Effector memory CD8-positive, alpha-beta T cell (primary cell): ENCODE measurements at places on chromosomes 4 and X.

DNA sequence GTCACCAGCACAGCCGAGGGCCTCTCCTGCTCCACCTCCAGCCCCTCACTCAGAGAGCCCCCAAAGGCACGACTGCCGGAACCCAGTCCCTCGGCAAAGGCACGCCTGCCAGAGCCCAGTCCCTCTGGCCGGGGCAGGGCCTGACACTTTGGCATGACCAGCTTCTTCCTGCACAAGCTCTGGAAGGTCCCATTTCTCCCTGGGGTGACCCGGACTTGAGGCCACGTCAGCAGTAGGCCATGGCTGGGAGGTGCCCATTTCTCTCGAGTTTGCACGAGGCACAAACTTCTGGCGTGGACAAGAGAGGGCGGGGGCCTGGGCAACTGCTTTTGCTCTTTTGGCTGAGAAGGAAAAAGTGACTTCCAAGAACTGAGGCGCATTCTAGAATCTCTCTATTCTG lies 62.2 kb upstream of the GPR78 start:
- no peaks in the 10 kb centered on the region for H3K36me3 ChIP-seq
- DNase-seq = no peak
- H3K27me3 ChIP-seq = no peaks in the 10 kb centered on the region
- H3K4me3 ChIP-seq = no peak overlapping the region

DNA sequence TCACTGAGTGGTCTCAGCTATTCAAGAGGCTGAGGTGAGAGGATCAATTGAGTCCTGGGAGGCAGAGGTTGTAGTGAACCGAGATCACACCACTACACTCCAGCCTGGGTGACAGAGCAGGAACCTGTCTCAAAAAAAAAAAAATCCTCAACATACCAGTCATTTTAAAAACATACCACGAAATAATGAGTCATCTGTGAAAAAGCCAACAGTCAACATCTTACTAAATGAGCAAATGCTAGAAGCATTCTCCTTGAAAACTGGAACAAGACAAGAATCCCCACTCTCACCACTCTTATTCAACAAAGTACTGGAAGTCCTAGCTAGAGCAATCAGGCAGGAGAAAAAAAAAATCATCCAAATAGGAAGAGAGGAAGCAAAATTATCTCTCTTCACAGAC lies 104.0 kb upstream of the ARHGEF9 start:
- H3K36me3 ChIP-seq = no peaks in the 10 kb centered on the region
- no peak overlapping the region for H3K4me3 ChIP-seq
- no peak overlapping the region for H3K27ac ChIP-seq
- DNase-seq = no peak
- no peaks in the 10 kb centered on the region for H3K27me3 ChIP-seq
- no peaks in the 10 kb centered on the region for H3K4me1 ChIP-seq

- H3K27me3 ChIP-seq = no peaks in the 10 kb centered on the region
- no peak overlapping the region for H3K27ac ChIP-seq
- no peaks in the 10 kb centered on the region for H3K36me3 ChIP-seq
Measured at GRCh38 chr4:72084587-72085011, 52.8 kb downstream of the NPFFR2 start.

DNA sequence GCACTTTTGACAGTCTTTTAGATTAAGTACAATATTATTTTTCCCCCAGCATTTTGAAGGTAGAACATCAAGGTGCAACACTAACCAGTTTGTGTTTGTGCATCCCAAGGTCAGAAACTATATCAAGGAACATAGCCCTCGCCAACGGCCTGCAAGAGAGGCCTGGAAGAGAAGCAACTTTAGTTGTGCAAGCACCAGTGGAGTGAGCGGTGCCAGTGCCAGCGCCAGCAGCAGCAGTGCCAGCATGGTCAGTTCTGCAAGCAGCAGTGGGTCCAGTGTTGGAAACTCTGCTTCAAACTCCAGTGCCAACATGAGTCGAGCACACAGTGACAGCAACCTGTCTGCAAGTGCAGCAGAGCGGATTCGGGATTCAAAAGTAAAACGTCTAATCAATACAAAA lies 21.7 kb downstream of the FAM199X start:
- no peak overlapping the region for H3K4me3 ChIP-seq
- no peak for DNase-seq
- peaks cover 1% of the 10 kb centered on the region for H3K4me1 ChIP-seq
- H3K27ac ChIP-seq = no peak overlapping the region

DNA sequence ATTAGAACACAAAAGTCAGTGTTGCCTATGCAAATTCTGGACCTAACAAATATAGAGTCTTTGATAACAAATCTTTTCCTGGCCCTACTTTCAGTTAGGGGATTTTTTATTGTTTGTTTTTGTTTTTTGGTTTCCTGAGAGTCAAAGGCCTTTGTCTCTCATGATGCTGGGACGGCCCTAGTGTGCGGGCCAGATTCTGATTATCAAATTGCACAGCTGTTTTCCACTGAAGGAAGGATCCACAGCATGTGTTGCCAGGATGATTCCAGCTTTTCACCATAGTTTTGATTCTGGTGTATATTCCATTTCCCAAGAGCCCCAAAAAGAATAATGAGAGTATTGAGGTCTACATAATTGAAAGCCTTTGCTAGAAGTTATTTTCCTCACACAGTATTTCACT lies 248.2 kb downstream of the CAMK2D start:
- no peak for DNase-seq
- H3K36me3 ChIP-seq = peaks cover 52% of the 10 kb centered on the region

DNA sequence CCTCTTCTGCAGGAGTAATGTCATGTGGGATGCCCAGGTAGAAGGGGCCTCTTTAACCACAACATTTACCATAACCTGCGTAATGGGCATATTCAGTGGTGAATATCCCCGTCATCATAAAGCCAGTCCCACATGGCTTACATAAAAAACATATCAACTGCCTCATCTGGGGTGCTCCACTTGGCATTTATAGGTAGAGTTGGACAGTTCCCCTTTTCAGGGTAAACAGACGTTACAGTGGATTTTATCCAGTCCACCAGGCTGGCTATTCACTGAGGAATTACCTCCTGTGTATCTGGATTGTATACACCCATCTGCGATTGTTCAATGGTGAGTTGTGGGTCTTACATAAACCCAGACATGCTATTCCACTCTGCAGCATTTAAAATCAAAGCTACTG lies 70.7 kb upstream of the ANKRD17 start:
- H3K4me1 ChIP-seq = no peaks in the 10 kb centered on the region
- no peak overlapping the region for H3K4me3 ChIP-seq
- peaks cover 3% of the 10 kb centered on the region for H3K36me3 ChIP-seq

DNA sequence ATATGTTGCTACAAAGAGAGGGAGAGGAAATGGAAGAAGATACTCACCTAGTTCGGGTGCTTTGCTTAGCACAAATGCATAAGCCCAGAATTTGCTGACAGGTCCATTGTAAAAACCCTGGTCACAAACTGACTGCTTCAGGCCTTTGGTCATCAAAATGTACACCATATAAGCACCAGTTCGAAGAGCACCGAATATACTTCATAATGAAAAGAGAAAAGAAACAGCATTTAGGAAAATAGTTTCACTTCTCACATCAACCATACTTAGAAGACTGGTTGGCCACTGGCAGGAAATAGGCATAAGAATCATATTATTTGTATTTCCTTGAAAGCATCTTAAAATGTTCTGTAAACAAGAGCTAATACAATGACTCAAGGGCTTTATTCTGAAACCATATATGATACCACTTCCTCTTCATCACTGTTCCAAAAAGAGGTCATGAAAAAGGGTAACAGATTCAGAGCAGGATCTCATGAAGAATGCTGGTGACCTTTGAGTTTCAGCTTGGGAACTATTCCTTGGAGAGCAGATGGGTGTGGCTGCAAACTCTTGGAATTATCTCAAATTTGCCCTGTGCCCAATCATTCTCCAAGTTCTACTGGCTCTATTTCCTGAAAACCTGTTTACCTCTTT lies 138.7 kb downstream of the ELOVL6 start:
- H3K4me3 ChIP-seq = peak overlapping the region; percentile 69
- no peaks in the 10 kb centered on the region for H3K27me3 ChIP-seq
- peaks cover 3% of the 10 kb centered on the region for H3K36me3 ChIP-seq
- peaks cover 53% of the 10 kb centered on the region for H3K4me1 ChIP-seq

GRCh38 chrX:112901869-112902725 lies 61.5 kb upstream of the AMOT start:
- H3K36me3 ChIP-seq = no peaks in the 10 kb centered on the region
- no peak overlapping the region for H3K4me3 ChIP-seq
- H3K27me3 ChIP-seq = no peaks in the 10 kb centered on the region
- DNase-seq = no peak

GRCh38 chrX:143664302-143664701 lies 28.4 kb upstream of the SLITRK4 start:
- DNase-seq = no peak
- H3K36me3 ChIP-seq = no peaks in the 10 kb centered on the region
- no peaks in the 10 kb centered on the region for H3K4me1 ChIP-seq
- no peak overlapping the region for H3K4me3 ChIP-seq
- H3K27me3 ChIP-seq = no peaks in the 10 kb centered on the region
- H3K27ac ChIP-seq = no peak overlapping the region

DNA sequence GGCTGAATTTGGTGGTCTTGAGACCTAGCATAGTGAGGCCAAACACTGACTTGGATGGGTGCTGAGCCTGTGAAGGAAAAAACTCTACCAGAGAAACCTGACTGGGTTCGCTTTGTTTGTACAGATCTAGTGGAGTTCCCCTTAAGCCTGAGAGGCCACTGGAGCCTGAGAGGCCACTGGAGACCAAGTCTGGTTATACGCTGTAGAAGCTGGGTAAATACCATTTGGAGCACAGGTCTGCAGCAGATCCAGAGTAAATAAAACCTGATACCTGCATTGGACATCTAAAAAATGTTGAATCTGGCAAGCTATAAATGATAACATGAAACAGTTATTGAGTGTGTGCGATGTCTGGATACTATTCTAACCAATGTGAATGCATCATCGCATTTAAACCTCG lies 104.3 kb upstream of the IGSF1 start:
- peaks cover 3% of the 10 kb centered on the region for H3K36me3 ChIP-seq
- no peaks in the 10 kb centered on the region for H3K27me3 ChIP-seq
- no peak overlapping the region for H3K27ac ChIP-seq
- no peak overlapping the region for H3K4me3 ChIP-seq
- no peak for DNase-seq
- no peaks in the 10 kb centered on the region for H3K4me1 ChIP-seq

- no peak overlapping the region for H3K4me3 ChIP-seq
- H3K36me3 ChIP-seq = no peaks in the 10 kb centered on the region
- no peak overlapping the region for H3K27ac ChIP-seq
- no peak for DNase-seq
- H3K4me1 ChIP-seq = no peaks in the 10 kb centered on the region
Measured at GRCh38 chrX:28757290-28757689, 170.0 kb downstream of the IL1RAPL1 start.

DNA sequence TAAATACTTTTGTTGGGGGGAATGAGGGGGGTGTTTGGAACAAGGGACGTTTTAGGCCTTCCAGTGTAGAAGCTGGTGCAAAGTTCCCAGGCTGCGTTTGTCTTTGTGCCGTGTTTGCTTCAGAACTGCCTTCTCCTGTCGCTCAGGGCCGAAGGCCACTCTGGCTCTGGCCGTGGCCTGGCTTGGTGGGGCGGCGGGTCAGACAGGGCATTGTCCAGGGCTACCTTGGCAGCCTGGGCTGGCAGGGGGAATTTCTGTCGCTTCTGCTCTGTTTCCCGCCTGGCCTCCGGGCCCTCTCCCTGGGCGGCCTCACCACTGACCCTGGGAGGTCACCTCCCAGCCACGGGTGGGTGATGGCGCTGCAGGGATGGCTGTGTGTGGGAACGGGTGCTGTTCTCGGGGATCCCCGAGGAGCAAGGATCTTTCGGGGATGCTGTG lies 140.0 kb downstream of the COL4A6 start:
- no peak for DNase-seq
- H3K4me3 ChIP-seq = no peak overlapping the region
- no peak overlapping the region for H3K27ac ChIP-seq
- peaks cover 3% of the 10 kb centered on the region for H3K36me3 ChIP-seq
- H3K4me1 ChIP-seq = no peaks in the 10 kb centered on the region
- H3K27me3 ChIP-seq = peaks cover 4% of the 10 kb centered on the region
